ENCODE measurements at places on chromosomes 1 and 21.
A peak's percentile ranks its signal among the peaks of the same experiment; 100 is the strongest.

DNA sequence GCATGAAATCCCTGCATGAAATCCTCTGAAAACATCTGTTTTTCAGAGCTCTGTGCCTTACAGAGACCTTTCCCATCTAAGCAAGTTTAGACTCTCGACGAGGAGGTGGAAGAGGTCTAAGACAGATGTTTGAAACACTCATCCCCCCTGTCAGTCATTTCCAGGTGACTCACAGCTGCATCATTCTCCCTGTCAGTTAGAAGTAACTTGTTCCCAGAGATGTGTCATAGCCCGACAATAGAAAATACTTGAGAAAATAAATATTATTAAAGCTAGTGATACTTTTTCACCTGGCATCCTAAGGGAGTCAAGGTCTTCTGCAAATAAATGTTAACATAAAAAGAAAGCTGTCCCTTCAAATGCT lies 41.6 kb upstream of the SEC16B start:
- peak; percentile 88 for DNase-seq

- DNase-seq = peak; percentile 50
These were observed 104.2 kb upstream of the BARHL2 start for GRCh38 chr1:90821152-90821787.

DNA sequence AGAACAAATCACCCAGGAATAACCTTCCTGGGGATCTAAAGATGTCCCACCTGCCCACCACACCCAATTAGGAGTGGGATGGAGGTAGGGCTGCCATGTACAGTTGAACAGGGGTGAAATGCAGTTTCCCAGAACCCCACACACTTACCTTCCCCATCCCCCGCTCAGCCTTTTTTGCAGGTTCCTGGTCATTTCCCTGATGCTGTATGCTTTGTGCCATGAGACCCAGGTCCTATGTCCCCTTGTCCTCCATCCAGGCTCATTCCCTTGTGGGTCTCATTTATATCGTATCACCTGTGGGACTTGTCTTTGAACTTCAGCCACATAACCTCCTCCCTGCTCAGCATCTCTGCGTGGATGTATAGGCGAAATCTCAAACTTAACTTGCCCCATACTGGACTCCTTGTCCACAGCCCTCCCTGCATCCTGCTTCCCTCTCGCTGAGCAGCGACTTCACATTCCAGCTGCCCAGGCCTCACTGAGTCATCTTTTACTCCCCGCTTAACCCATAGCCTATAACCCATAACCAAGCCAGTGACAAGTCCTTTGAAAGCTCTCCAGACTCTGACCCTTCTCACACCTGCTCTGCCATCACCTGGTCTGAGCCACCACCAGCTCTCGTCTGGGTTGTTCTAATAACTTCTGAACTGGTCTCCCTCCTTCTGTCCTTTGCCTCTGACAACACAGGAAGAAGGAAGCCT lies 4.7 kb downstream of the LDLRAD2 start:
- DNase-seq = peak; percentile 91

GRCh38 chr1:9730096-9730901 lies 78.8 kb downstream of the PIK3CD start:
- DNase-seq = no peak

DNA sequence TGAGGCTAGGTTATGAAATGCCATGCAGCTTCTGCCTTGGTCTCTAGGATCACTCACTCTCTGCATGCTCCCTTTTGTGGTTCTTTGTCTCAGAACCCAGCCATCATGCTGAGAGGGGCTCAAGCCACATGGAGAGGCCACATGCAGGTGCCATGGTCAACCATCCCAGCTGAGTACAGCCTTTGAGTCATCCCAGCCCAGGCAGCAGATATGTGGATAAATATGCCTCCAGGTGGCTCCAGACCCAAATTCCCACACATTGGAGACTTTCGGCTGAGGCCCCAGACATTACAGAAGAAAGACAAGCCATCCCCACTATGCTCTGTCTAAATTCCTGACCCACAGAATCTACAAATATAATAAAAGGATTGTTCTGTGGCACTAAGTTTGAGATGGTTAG lies 102.0 kb downstream of the LHX9 start:
- no peak for DNase-seq

GRCh38 chr1:147079400-147080005 lies 92.8 kb downstream of the PRKAB2 start:
- DNase-seq = no peak

GRCh38 chr1:222791006-222791710 lies 23.7 kb upstream of the DISP1 start:
- no peak for DNase-seq

DNA sequence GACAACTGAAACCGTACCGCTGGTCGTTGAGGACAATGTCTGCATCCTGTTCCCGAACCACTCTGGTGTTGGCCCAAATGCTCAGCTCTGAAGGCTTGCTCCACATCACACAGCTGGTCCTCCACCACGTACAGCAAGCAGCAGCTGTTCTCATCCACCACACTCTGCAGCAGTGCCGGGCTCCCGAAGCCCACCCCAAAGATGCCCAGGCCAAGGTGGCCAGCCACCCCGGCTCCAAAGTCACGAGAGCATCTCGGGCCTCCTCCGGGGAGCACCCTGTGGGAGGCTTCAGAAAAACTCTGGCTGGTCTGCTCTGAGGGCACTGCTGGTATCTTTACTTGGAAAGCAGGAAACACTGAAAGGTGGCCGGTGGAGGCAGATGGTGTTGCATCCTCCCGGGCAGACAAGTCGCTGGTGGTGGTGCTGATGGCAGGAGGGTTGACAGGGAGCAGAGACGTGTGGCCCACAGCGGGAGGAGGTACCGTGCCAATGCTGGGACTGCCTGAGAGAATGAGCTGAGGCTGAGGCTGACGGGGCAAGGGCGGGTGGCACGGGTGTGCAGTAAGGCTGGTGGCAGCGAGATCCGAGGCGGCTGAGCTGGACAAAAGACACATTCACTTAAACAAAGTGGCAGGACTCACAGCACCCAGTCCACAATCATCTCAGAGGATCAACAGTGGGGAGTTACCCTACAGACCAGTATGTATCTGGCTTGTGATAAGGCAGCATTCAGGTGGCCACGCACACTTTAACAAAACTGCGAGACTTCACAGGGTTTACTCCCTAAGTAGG lies 6.5 kb upstream of the CCDC27 start:
- no peak for DNase-seq

- DNase-seq = no peak
These were observed 23.5 kb upstream of the SARS1 start for GRCh38 chr1:109190189-109190588.

DNA sequence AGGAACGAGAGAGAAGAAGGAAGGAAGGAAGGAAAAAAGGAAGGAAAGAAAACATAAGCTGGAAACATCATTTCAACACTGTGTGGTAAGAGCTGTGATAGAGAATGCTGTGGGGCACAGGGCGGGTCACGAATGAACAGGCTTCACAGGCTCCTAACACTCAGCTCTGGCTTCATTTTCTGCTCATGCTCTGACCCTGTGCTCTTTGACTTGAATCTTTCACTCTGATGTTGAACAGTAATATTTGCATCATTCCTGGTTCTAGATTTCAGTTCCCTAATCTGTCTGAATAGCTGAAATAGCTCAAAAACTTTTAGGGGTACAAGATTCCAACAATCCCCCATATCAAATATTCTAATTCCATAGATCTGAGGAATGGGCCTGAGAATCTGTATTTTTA lies 207.3 kb downstream of the LHX8 start:
- no peak for DNase-seq

DNA sequence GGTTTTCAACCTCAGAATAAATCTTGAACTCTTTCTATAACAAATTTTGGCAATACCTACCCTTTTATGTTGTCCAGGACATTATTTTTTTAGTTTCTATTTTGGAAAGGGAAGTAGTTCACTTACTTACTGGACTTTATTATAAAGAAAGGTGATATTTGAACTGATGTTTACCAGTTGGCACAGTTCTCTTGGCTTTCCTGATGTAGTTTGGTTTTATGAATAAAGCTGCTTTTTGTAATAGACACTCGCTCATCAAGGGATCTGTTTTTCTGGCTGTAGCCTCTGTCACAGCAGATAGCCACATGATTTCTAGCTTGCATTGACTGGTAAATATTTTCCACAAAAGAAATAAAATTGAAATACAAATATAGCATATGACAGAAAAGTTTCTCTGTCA lies 40.9 kb upstream of the METTL18 start:
- DNase-seq = no peak

DNA sequence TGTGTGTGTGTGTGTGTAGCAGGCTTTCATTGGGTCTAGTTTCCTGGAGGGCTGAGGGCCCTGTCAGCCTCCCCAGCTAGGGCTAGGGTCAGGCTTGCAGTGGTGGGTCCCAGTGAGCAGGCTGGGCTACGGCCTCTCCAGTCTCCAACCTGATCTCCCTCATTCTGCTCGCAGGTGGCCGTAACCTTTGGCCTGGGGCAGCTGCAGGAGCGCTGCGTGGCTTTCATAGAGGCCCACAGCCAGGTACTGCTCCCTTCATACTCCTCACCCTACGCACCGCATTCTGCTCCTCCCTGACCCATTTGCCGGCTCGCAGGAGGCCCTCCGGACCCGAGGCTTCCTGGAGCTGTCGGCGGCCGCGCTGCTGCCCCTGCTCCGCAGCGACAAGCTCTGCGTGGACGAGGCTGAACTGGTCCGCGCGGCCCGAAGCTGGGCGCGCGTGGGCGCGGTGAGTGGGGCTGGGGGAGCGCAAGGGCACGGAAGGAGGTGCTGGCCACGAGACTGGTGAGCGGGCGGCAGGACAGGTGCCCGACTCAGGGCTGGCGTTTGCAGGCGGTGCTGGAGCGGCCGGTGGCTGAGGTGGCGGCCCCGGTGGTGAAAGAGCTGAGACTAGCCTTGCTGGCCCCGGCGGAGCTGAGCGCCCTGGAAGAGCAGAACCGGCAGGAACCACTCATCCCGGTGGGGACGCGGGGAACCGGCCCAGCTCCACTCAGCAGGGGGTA lies 4.7 kb downstream of the BTBD19 start:
- DNase-seq = peak; percentile 37

DNA sequence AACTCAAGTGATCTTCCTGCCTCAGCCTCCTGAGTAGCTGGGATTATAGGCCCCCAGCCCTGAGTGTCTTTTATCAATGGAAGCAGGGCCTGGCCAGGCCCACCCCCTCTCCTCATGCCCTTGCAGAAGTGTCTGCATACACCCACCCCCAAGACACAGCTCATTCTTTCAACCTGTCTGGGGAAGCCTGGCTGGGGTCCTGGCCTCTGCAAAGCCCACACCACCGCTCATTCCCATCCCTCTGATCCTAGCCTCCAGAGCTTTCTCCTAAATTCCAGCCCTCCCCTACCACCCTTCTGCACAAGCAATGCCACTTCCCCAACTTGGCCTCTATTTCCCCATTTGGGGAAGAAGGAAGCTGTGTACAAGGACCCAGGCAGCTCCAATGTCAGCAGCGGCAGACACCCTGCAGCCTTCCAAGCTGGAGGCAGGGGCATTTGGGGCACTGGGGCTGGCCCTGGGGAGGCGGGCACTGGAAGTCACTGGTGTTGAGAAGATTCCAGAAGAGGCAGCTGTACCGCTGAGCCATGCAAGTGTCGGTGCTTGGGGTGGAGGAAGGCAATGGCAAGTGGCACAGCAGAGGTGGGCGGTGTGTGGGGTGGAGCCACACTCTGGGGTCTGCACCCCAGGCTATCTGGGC lies 33.7 kb upstream of the ARF1 start:
- no peak for DNase-seq

DNA sequence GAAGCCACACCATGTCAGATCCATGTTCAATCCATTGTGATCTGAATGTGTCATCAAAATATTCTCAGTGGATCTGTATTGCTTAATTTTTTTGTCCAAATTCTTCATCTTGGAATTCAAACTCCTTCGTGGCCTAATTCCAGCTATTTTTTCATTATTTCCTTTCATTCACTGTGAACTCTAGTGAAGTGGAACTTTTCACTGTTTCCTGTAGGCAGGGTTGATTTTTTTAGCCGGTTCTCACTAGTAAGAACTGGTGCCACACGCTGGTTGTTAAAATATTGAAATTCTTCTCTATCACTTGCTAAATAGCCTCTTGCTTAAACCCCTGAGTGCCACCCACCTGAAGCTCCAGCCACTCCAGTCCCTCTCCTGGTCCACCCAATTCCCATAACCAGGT lies 7.6 kb upstream of the S100A11 start:
- no peak for DNase-seq

GRCh38 chr1:172343240-172344160 lies 77.0 kb upstream of the C1orf105 start:
- DNase-seq = peak; percentile 86

DNA sequence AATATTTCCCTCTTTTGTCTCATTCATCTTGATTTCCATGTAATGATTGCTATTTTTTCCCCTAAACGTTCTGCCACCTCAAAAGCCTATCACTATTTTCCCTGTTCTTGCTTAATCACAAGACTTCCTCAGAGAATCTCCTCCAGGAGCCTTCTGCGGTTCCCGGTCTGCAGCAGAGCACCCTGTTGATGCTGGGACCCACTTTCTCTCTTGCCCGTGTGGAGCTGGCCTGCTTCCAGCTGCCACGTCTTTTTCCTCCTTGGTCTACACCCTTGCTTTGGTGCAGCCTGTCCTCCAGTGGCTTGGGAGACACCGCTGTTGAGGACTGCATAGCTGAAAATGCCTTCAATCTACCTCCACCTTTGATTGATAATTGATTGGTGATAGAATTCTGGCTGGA lies 70.0 kb upstream of the COA6 start:
- no peak for DNase-seq

GRCh38 chr1:115170377-115170776 lies 81.1 kb upstream of the TSPAN2 start:
- no peak for DNase-seq

DNA sequence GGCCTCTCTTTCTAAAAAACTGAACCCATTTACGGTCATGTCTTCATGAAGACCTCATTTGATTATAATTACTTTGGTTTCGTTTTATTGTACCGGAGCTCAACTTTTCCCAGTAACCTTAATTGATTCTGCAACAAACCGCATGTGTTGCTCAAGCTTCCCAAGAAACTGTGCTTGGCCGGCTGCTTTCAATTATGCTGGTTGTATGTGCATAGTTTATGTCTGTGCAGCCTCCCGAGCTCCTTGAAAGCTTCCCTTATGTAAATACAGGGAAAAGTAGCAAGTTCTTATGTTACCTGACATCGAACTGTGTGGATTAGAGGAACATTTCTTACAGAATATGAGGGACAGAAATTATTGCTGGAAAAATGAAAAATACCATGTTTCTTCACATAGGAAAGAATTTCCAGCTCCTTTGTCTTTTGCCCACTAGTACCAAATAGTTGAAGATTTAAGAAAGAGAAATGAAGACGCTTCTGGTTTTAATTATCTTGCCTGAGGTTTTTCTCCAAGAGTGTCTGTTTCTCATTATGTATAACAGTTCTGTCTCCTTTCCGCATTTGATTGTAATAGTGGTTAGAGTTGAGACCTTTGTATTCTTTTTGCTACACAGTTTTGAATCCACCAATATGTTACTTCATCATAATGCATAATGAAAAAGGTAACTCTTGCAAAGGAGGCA lies 2.1 kb downstream of the VCAM1 start:
- peak; percentile 29 for DNase-seq
